ENCODE measurements at places on chromosomes 5 and 9. TPM values are rescaled to one million over a fixed set of nuclear protein-coding genes. Genes with fewer than 3 reads are reported as not detected.

- peak; percentile 47 for DNase-seq
Observed at GRCh38 chr9:38008168-38009034, 60.6 kb downstream of the SHB start.

- no peak for DNase-seq
Observed at GRCh38 chr9:105296445-105296844, 52.0 kb downstream of the SLC44A1 start.

BAAT gene
- not detected for total RNA-seq

DNA sequence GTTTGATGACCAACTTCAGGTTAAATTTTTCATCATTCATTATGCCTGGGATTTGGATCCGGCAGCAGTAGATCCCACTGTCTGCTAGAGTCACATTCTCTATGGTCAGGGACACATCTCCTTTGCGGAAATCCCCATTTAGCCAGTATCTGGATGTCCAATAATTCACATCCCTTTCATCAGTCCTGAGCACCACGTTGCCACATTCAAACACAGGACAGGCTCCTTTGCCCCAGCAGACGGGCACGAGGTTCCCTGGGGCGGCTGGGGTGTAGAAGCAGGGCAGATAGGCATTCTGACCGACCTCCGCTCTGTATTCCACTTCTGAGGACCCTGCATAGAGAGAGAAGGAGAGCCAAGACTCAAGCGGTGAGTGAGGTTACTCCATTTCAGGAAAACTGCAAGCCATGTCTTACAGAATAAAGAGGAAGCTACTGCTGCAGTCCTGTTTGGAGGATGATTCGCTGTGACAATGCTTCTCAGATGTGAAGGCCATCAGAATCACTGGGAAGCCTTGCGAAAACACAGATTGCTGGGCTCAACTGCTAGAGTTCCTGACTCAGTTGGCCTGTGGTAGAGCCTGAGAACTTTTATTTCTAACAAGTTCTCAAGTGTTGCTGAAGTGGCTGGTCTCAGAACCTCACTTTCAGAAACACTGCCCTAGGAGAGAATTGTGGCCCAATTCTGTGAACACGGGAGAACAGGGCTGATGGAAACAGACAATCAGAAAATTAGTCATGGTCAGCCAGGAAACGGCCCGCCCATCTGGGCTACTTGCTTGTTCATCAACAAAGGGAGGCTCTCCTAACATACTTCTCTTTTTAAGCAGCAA is 2.0 kb downstream of the HAVCR2 start:
- peak; percentile 52 for DNase-seq

DNA sequence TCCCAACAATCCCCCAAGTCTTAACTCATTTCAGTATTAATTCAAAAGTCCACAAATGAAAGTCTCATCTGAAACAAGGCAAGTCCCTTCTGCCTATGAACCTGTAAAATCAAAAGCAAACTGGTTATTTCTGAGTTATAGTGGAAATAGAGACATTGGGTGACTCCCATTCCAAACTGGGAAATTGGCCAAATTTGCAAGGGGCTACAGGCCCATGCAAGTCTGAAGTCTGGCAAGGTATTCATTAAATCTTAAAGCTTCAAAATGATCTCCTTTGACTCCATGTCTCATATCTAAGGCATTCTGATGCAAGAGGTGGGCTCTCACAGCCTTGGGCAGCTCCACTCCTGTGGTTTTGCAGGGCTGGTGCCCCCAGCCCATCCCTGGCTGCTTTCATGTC is 167.9 kb downstream of the HTR1A start:
- DNase-seq: no peak

DNA sequence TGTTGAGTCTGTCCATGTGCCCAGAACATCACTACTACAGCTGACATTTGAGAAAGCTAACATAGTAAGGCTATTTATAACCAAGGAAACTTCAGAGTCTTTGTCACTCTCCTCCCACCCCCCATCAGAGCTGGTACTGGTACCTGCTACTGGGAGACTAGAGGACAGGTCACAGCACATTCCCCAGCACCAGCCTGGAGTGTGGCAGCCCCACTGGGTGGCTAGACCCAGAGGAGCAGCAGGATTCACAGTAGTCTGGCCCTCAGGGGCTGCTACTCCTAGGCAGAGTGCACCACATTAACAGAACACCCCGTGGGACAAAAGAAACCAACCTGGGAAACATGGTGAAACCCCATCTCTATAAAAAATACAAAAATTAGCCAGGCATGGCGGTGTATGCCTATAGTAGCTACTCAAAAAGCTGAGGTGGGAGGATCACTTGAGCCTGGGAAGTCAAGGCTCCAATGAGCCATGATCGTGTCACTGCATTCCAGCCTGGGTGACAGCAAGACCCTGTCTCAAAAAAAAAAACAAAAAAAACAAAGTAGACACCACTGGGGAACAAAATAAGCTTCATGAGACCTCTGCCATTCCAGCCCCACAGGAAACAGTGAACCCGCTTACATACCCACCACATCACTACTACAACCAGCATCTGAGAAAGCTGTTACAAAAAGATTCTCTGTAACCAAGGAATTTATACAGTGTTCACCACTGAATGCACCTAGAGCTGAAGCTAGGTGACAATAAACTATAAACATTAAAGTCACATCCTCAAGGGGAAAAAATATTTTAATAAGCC is 26.3 kb upstream of the PTGER4 start:
- DNase-seq: peak; percentile 22

- DNase-seq: no peak
Observed at GRCh38 chr5:112239996-112240395, 179.1 kb downstream of the EPB41L4A start.

DNA sequence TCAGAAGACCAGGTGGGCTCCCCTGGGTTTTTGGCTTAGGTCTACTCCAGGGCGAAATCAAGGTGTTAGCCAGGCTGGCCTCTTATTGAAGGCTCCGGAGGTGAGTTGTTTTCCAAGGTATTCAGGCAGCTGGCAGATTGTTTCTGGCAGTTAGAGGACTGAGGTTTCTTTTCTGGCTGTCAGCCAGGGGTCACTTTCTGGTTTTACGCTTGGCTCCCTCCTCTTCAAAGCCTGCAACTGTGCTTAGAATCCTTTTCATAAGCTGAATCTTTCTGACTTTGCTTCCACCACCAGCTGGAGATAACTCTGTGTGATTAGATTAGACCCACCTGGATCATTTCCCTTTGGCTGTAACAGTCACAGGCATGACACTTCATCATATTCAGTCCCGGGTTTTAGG is 24.6 kb downstream of the RFK start:
- no peak for DNase-seq

GLIPR2 gene
- total RNA-seq: 8.0 TPM

PCSK5 gene
- 6.0 TPM for total RNA-seq

OMD gene
- total RNA-seq: not detected

LRSAM1 gene
- 9.9 TPM for total RNA-seq

ARHGEF39 gene
- 30.4 TPM for total RNA-seq

Measured in activated naive CD4-positive, alpha-beta T cell treated with anti-CD3 and anti-CD28 coated beads for 36 hours (primary cell).